ENCODE measurements at places on chromosomes 3 and 15.

DNA sequence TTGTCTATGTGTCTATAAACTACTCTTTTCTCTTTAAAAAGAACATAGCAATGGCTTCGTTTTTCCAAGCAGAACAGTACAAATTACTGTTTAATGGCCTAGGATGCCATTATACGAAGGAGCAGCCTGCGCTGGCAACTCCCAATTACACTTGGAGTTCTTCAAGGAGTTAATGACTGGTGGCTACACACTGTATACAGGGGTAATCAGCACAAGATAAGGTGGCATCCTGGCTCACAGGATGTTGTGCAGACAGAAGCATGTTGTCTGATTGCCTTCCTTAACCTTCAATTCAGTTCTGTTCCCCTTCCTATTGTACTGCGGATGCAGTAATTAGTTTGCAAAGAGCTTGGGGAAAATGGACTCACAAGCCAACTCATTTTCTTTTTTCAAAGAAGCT is 250.7 kb upstream of the ROBO2 start:
- DNase-seq, result no peak

DNA sequence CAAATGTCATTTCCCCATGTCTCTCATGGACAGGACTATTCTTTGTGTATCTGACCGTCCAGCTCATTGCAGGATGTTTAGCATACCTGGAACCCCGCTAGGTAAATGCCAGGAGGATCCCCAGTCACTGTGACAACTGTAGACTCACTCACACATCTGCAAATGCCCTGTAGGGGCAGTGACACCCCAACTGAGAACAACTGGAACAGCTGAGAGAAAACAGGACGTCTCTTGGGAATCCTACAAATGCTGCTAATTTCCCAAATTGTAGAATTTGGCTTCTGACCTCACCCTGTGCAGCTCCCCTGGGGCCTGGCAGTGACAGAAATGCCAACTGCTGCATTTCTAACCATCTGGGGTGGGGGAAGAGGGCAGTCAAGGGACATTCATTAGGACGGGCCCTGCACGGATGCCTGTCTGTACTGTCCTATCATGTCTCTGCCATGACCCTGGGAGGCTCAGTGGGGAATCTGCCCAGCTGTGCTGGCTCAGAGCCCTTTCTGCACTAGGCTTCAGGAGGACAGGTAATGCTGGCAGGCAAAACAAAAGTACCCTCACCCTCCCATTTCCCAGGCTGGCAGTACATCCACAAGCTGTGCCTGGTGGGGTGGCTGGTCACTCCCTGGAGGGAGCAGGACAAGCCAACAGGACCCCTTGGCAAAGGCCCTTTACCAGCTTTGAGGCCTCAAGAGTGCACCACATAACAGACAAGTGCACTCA is 30.4 kb downstream of the RAB6B start:
- DNase-seq, result no peak

DNA sequence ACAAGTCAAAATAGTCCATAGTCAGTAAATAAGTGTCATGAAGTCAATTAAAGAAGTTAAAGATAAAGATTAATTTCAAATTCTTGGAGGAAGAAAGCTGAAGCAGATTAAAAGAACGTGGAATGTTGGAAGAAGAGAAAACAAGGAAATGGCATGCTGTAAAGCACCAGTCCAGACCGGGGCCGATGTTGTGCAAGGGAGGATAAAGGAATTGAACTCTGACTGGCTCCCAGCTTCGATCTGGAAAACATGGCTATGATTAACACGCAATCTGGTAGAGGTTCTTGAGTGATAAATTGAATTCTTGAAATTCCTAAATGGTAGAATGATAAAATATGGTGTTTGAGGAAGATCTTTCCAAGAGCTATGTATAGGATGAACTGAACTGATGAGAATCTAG is 194.4 kb downstream of the MEIS2 start:
- no peak for DNase-seq

- DNase-seq, result no peak
Measured at GRCh38 chr3:182730675-182731042, 62.6 kb upstream of the ATP11B start.

- DNase-seq, result no peak
Measured at GRCh38 chr3:15755181-15755580, 42.6 kb downstream of the ANKRD28 start.

DNA sequence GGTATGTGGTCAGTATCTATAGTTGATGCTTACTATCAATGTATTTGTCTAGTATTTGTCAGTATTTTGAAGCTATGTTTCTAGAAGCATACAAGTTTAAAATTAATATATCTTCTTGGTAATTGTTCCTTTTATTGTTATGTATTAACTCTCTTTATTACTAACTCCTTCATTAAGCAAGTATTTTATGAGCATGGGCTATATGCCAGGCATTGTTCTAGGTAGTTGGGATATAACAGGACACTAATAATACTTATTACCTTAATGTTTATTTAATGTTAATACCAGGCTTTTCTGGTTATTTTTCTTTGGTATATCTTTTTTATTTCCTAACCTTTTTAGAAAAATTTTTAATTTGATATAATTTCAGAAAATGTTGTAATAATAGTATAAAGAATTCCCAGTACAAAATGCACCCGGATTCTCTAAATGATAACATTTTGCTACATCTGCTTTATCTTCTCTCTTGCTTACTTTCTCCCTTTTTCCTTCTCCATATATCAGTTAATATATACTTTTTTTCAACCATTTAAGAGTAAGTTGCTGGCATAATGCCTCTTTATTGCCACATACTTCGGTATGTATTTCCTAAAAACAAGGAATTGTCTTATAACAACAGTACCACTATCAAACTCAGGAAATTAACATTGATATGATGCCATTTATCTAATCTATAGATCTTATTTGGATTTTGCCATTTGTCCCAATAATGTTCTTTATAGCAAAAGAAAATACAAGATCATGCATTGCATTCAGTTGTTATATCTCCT is 30.9 kb downstream of the LRRC49 start:
- no peak for DNase-seq

Data from NCI-H2227 treated with DMSO at 0.1 percent for 48 hours (cell line).